ENCODE measurements at places on chromosomes 6 and 20.

DNA sequence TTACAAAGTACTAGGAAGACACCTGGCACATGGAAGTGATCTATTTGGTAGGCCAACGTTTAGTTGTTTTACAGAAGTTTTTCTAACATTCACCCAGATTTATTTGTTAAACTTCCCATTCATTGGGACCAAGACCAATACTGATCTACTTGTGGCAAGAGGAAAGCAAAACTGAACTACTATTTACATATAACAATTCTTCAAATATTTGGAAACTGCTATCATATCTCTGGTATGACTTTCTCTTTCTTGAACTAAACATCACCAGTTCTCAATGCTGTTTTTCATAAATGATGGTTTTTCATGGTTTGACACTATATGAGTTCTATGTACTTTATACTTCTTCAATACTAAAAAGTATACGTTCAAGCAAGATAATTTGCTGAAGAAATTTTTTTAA lies 189.2 kb downstream of the ASCC3 start:
- DNase-seq = no peak

- DNase-seq = peak; percentile 38
Measured at GRCh38 chr6:14881398-14881797, 364.5 kb upstream of the JARID2 start.

DNA sequence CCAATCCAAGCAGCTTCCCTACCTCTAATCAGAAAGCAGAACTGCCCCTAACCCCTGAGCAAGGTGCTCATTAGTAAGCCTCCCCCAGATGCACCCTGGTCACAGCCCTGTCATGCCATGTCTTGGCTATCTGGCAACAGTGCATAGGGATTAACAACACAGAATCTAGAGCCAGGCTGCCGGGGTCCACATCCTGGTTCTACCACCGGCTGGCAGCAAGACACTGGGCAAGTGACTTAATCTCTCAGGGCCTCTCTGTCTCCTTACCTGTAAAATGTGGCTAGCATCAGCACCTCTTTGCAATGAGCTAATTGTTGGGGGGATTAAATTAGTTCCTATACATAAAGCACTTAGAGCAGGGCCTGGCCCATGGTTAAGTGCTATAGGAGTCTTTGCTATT lies 68.1 kb downstream of the CPNE5 start:
- DNase-seq = no peak

GRCh38 chr6:75604294-75604693 lies 2.6 kb downstream of the SENP6 start:
- DNase-seq = no peak

DNA sequence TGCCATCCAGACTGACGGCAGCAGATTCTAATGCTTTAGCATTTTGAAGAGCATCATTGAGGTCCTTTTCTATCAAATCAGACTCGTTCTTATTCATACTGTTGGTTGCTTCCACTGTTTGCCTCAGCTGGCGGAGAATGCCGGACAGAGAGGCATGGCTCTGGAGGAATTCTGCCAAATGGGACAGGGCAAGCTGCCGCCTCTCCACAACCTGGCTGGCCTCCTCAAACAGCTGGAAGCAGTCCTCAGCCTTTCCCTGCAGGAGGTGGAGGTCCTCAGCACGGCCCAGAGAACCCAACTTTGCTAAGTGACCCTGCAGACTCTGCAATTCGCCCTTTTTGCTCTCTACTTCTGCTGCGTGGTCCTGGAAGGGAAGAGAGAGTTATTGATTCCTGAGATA lies 220.5 kb downstream of the SYNE1 start:
- DNase-seq = no peak

DNA sequence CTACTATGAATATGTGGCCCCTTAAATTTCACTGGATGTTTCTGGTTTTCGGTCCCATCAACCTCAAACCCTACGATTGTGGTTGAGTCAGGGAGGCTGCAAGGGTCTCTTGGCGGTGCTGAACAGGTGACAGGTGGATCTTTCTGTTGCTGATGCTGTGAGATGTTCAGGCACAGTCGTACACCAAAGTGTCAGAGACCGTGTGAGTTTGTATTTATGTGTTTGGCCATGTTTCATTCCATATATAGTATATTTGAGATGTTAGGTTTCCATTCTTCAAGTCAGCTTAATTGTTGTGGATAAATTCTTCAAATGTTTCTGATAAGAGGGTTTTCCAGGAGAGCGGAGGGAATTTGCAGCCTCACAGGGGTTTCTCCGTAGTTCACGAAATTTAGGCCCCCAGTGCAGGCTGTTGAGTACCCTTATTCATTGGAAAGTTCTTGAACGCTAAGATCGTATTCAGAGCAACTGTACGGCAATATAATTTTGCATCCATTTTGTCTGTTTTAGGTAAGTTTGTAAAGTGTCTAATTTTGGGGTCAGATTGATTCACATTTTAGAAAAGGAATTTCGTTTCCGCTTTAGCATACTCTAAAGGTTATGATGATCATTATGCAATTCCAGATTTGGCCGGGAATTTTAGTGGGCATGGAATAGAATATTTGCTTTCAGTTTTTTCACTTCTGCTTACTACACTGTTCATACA lies 1.2 kb downstream of the TAB2 start:
- DNase-seq = no peak

GRCh38 chr6:36933102-36933501 lies 21.4 kb upstream of the PI16 start:
- peak; percentile 83 for DNase-seq

- DNase-seq = no peak
Measured at GRCh38 chr20:57774111-57774880, 64.5 kb upstream of the PMEPA1 start.

GRCh38 chr20:50397058-50397457 lies 113.1 kb upstream of the PTPN1 start:
- no peak for DNase-seq

GRCh38 chr6:84635081-84635761 lies 129.2 kb downstream of the TBX18 start:
- DNase-seq = no peak

GRCh38 chr6:69812746-69813427 lies 16.1 kb upstream of the LMBRD1 start:
- no peak for DNase-seq

DNA sequence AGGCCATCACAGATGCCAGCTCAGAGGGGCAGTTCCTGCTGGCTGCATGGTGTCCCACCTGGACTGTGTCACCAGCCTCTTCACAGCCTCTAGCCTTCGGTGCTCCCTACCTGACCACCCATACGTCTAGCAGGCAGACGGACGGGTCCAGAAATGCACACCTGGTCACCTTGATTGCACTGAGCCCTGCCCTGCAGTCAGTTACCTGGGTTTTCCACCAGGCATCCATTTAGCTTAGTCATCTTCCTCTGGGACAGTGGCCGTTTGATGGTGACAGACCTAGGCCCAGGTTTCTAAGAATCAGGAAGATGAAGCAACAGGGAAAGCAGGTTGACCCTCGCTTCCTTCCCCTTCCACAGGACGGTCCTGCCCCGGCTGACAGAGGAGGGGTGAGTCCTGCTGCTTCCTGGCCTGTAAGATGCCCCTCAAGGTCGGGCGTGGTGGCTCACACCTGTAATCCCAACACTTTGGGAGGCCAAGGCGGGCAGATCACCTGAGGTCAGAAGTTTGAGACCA lies 9.8 kb upstream of the BPI start:
- DNase-seq = no peak

DNA sequence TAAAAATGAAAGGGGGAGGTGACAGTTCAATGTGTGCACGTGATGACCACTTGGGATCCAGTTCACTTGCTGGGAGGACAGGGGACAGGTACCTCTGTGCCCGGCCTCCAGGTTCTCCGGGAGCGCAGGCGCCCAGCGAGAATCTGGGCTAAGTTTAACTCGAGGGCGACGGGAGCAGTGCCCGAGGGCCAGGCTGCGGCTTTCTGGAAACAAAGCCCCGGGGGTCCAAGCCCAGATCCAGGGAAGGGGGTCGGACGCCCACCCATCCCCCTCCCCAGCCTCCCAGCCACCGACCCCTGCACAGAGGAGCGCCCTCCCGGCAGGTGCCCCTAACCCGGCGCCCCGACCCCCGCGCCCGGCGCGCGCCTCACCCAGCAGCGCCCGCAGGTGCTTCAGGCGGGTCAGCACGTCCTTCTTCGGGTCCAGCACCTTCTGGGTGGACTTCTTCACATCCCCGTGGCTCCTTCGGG lies 405 bp downstream of the RALGAPA2 start:
- no peak for DNase-seq

DNA sequence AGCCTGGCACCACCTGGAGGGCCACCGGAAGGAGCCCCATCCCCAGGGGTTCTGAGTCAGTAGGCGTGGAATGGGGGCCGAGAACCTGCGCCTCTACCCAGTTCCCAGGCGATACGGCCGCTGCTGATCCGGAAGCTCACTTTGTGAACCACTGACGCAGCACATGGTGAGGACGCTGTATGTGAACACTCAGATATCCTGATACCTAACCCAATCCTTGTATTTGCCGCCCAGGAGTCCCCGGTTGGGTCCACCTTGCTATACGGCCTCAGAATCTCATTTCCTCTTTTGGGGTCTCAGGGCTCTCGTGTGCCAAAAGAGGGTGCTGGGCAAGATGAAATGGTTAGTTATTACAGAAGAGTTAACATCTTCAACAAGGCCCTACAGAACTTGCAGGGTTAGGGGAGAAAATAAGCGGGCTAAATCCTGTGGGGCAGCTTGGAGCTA lies 604 bp upstream of the RAB5IF start:
- DNase-seq = no peak

- DNase-seq = no peak
Measured at GRCh38 chr20:52677216-52677615, 294.9 kb upstream of the TSHZ2 start.

- no peak for DNase-seq
Measured at GRCh38 chr6:132136981-132137380, 185.8 kb upstream of the CCN2 start.

GRCh38 chr20:32482442-32483261 lies 102.5 kb downstream of the NOL4L start:
- DNase-seq = no peak

GRCh38 chr6:4939241-4939640 lies 64.6 kb downstream of the RPP40 start:
- no peak for DNase-seq

DNA sequence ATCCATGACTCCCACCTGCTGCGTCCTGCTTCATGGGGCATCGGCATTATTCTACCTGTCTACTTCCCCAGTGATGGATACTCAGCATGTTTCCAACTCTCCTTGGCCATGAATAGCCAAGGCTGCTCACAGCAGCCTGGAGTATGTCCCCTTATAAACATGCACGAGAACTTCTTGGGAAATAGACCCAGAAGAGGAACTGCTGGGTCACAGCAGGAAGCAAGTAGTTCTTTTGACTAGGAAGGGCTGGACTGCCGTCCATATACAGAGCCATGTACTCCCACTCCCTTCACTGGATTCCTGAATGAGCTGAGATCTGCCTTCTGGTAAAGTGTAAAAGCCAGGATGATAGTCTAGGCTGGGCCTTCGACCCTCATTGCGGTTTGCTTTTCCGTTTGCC lies 106.3 kb upstream of the KCNK16 start:
- no peak for DNase-seq

- DNase-seq = no peak
Measured at GRCh38 chr6:142702501-142703460, 242.2 kb downstream of the HIVEP2 start.

DNA sequence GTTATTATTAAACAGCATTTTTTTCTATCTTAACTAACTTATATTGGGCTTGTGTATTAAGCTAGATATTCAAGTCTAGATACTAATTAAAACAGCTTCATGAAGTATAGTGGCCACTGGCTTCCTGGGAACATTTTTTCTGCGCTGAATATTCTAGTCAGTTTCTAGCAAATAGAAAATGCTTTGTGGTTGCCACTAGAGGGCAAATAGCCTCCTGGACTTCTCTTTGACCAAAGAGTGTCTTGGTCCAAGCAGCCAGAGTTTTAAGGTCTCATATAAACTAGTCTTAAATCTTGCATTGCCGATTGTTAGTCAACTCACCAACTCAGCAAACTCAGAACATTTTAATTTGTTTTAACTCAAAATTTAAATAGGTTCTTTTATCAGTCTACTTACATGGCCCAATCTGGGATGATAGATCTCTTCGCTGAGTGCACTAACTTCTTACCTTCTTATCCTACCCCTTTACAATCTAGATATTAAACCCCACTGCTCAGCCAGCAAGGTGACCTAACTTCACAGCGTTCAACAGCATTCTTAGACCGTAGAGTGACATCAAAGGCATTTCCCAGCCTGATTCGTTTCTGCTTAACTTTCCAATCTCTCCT lies 24.6 kb upstream of the ID4 start:
- no peak for DNase-seq

GRCh38 chr6:156525541-156525940 lies 251.6 kb upstream of the ARID1B start:
- no peak for DNase-seq

GRCh38 chr20:58553166-58553696 lies 38.0 kb upstream of the APCDD1L start:
- no peak for DNase-seq

DNA sequence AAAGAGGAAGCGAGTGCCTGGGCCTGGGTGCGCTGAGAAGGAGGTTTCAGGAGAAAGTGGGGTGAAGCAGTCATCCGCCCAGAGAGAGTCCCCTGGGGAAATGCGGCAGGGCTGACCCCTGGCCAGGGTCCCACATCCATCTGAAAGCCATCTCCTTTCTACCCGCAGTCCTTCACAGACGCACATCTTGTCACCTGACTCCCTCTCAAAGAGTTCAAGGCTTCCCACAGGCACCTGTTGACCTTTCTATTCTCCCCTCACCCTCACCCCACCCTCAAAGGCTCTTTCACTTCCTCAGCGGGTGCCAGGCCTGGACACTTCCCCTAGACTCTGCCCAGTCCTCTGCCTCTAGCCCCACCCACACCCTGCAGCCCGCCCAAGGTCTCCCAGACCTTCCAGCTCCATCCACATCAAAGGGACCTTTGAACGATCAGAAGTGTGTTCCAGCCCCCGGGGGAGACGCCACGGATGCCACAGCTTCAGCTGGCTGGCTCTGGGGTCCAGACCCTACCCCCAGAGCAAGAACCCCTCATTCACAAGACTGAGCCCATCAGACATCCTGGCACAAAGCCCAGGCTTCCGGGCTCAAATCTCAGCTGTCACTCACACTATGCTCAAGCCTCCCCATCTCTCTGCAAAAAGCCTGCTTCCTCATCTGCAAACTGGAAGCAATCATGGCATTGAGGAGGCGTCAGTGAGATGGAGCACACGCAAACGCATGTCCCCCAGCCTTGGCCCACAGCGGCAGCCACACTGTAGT lies 2.1 kb downstream of the CTSZ start:
- DNase-seq = no peak

DNA sequence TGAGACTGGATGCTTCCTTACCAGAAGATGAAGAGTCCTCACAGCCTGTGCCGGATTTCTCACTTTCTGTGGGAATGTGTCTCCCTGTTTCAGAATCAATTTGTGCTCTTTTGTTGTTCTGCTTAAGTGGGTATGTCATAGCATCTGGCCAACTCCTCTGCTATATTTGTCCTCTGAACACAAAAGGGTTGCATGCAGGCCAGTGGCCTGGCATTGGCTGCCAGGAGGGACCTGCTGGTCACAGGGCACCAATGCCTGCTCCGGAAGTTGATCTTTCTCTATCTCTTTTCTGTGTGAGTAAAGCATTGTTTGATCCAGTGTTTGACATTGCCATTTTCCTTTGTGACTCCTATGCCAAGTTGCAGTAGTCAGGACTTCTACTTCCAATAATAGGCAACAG lies 47.8 kb downstream of the JARID2 start:
- DNase-seq = no peak

Measured in HS-5 (cell line).